ENCODE measurements at places on chromosomes 3 and 15. TPM values are rescaled to one million over a fixed set of nuclear protein-coding genes. Genes with fewer than 3 reads are reported as not detected.
A peak's percentile ranks its signal among the peaks of the same experiment; 100 is the strongest.

AADACL2 gene
- 11.7 TPM for total RNA-seq

DNA sequence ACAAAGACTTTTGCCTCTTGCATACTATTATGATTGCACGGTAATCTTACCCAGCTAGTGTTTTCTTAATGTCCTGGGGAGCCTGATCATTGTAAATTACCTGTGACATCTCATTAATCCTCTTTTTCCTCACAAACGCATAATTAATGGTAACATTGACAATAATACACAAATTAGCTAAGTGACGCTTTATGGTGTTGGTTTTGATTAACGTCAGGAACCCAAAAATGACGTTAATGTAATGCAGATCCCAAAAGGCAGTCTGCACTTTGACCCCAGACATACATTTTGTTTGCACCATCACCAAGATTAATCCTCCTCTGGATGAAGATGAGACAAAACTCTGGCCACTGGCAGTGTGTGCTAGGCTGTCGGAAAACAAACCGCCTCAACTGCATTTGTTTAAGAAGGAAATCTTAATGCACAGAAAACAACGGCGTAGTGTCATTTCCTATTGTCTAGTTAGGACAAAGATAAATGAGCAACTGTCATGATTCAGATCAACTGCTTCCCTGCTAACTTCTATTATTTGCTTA is 83.9 kb upstream of the CDIN1 start:
- H3K4me1 ChIP-seq = peaks cover 41% of the 10 kb centered on the region
- no peak for DNase-seq
- H3K27ac ChIP-seq = no peak overlapping the region
- H3K36me3 ChIP-seq = no peaks in the 10 kb centered on the region

PRR20G gene
- not detected for total RNA-seq

KIF15 gene
- total RNA-seq = 5.7 TPM

DNA sequence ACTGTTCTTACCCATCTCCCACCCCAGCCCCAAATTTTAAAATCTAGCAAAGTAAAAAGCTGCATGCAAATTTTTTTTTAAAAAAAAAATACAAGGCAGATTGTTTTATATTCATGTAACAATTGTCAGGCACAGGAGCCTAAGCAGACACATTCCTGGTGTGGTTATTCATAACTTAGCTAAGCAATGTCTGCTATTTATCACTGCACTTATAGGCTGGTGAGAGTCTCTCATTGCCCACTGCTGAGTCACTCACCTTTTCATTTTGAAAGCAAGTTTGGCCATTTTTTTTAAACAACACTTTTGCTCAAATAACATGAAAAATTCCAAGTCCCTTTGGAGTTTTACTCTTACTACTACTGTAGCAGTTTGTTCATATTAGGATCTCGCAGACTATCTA is 413.9 kb downstream of the RBMS3 start:
- H3K4me3 ChIP-seq = no peak overlapping the region
- peaks cover 3% of the 10 kb centered on the region for H3K27me3 ChIP-seq
- no peak for DNase-seq
- H3K4me1 ChIP-seq = peaks cover 48% of the 10 kb centered on the region
- H3K36me3 ChIP-seq = peaks cover 4% of the 10 kb centered on the region

STRIT1 gene
- total RNA-seq = not detected

GRCh38 chr15:43225201-43225949 is 4.6 kb upstream of the EPB42 start:
- H3K27ac ChIP-seq = no peak overlapping the region
- H3K27me3 ChIP-seq = peaks cover 19% of the 10 kb centered on the region
- no peak overlapping the region for H3K4me3 ChIP-seq
- H3K4me1 ChIP-seq = peaks cover under 1% of the 10 kb centered on the region

DNA sequence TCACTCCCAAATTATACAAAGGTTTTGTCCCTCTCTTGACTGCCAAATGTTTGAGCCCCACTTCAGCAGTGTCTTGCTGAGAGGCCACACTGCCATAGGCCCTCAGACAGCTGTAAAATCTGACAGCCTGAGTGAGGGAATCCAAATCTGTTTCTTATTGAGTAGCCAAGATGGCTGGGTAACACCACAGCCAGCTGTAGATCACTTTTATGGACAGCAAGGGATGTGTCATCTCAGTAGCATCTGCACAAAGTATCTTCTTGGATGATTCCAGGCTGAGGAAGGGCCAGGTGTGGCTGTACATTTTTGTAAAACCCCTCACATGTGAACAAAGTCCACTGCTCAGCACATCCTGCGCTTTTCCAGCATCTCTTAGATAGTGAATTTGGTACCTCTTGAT is 237.0 kb upstream of the LRTM1 start:
- peaks cover 4% of the 10 kb centered on the region for H3K27me3 ChIP-seq
- no peak for DNase-seq
- no peaks in the 10 kb centered on the region for H3K36me3 ChIP-seq
- peaks cover 21% of the 10 kb centered on the region for H3K4me1 ChIP-seq
- H3K27ac ChIP-seq = no peak overlapping the region

- peaks cover 36% of the 10 kb centered on the region for H3K4me1 ChIP-seq
- peaks cover 15% of the 10 kb centered on the region for H3K27me3 ChIP-seq
- H3K36me3 ChIP-seq = peaks cover 6% of the 10 kb centered on the region
- DNase-seq = peak; percentile 94
Observed at GRCh38 chr3:50616770-50617095, 218 bp upstream of the MAPKAPK3 start.

PROS1 gene
- total RNA-seq = 7.8 TPM

GRCh38 chr3:114879059-114880031 is 267.7 kb downstream of the ZBTB20 start:
- DNase-seq = no peak
- no peaks in the 10 kb centered on the region for H3K27me3 ChIP-seq
- no peaks in the 10 kb centered on the region for H3K36me3 ChIP-seq
- H3K27ac ChIP-seq = no peak overlapping the region
- H3K4me1 ChIP-seq = peaks cover 6% of the 10 kb centered on the region

DNA sequence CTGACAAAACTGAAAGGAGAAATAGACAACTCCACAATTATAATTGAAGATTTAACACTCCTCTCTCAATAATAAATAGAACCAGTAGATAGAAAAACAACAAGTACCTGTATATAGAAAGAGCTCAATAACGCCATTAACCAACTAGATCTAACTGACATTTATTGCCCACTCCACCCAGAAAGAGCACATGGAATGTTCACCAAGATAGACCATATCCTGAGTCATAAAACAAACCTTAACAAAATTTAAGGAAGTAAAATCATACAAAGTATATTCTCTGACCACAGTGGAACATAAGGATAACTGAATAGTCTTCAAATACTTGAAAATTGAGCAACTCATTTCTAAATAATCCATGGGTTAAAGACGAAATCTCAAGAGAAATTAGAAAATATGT is 25.1 kb downstream of the KBTBD12 start:
- no peaks in the 10 kb centered on the region for H3K4me1 ChIP-seq
- peaks cover 13% of the 10 kb centered on the region for H3K27me3 ChIP-seq
- no peaks in the 10 kb centered on the region for H3K36me3 ChIP-seq
- no peak for DNase-seq
- no peak overlapping the region for H3K4me3 ChIP-seq

TOP2B gene
- 198 TPM for total RNA-seq

DNA sequence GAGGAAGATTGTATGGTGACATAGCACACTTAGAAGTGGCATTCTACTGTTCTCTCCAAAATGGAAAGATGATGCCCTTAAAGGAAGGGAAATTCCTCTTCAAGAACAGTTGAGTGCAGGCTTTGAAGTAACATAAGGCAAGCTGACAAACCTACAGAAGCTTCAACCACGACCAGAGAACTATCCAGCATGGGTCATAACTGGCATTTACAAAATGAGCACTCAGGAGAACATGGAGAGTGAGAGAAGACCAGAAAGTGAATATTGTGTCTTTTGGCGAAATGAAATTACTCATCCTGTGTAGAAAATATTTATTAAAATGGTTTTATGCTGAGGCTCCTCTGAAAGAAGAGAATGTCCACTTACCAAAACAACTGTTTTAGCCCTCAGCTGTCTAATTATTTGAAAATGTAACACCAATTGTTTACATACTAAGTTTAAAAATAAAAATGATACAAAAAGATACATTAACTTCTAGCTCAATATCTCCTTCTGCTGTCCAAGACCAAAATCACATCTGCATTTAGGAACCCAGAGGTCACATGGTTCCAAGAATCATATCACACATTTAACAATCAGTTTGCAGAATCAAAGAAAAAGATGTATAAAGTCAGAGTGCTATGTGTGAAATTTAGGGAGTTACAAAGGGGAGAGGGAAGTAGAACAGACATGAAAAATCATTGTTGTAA is 216.9 kb downstream of the ATP8B4 start:
- peak overlapping the region; percentile 61 for H3K27ac ChIP-seq
- no peak overlapping the region for H3K4me3 ChIP-seq
- no peak for DNase-seq

TMEM266 gene
- total RNA-seq = 2.8 TPM

- no peak for DNase-seq
- H3K36me3 ChIP-seq = peaks cover 10% of the 10 kb centered on the region
- H3K27ac ChIP-seq = no peak overlapping the region
- no peaks in the 10 kb centered on the region for H3K27me3 ChIP-seq
- H3K4me3 ChIP-seq = no peak overlapping the region
Observed at GRCh38 chr15:64222573-64223366, 59.9 kb upstream of the PPIB start.

DNA sequence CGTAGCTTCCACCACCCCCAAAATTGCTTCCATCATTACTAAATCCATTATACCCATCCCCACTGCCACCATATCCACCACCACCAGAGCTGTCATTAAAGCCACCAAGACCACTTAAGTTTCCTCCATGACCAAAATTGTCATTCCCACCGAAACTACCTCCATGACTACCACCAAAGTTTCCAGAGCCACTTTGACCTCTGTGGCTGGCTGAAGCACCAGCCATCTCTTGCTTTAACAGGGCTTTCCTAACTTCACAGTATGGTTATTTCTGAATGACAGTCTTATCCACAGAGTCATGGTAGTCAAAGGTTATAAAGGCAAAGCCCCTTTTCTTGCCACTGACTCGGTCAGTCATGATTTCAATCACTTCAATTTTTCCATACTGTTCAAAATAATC is 24.3 kb upstream of the DENND4A start:
- no peaks in the 10 kb centered on the region for H3K27me3 ChIP-seq
- peaks cover 6% of the 10 kb centered on the region for H3K4me1 ChIP-seq

TGM5 gene
- 0.71 TPM for total RNA-seq

DNA sequence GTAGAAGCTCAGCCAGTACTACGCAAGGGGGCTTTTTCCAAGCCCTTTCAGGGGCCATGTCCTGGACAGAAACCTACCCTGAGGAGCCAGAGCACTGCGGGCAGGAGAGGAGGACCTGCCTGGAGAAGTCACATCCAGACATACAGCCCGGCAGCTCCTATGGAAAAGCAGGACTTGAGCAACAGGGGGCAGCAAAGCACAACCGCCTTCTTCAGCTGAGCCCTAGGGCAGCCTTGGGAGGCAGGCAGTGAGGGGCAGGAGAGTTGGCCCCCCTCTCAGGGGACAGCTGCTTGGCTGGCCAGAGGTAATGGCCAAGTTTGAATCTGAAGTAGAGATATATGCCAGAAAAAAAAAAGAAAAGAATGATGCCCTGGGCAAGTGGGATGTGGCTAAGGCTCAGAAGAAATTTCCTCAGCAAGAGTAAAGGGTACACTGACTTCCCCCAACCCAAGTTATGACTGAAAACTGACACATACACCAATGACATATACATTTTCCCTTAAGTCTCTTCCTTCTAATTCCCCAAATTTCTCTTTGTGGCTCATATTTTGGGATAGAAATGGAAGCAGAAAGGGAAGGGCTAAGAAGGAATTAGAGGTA is 56.9 kb downstream of the CYP19A1 start:
- H3K4me3 ChIP-seq = no peak overlapping the region
- H3K4me1 ChIP-seq = peaks cover 5% of the 10 kb centered on the region

DNA sequence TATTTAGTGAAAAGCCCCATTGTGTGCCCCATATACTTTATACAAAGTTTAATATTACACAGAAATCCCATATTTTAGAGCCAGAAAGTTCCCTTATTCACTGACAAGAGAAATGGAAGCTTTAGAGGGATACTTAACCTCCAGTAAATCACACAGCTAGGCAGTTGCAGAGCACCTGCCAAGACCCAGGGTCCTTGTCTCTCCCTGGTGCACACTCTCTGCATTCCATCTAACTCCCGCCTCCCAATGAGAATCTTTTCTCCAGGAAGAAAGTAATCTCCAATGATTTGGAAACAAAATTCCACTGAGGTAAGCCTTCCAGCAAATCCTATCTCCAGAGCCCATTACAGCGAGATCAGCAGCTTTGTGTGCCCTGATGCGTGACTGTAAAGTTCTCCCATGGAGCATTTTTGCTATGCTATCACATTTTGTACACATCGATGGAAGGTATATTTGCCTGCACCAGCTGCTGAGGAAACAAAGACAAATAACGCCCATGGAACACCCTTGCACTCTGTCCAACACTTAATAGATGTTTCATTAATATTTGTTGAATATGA is 41.4 kb downstream of the ULK4 start:
- H3K27me3 ChIP-seq = no peaks in the 10 kb centered on the region
- H3K4me3 ChIP-seq = peak overlapping the region; percentile 5
- H3K27ac ChIP-seq = peak overlapping the region; percentile 59
- no peaks in the 10 kb centered on the region for H3K4me1 ChIP-seq
- no peak for DNase-seq
- no peaks in the 10 kb centered on the region for H3K36me3 ChIP-seq

DNA sequence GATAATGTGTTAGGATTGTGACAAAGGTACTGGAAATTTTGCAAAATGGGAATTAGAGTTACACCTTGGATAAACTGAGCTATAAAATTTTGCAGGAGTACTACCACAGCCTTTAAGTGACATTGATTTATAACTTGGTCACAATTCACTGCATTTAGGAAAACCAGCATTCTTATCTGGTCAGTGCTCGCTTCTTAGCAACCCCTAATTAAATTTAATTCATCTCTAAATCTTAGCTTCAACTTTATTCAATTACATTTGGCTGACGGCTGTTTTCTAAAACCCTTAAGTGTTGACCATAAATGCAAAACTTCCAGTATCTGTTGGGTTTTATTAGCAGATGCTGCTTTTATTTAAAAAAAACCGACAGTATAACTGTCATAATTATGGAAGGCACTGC is 31.3 kb downstream of the TFRC start:
- peaks cover 35% of the 10 kb centered on the region for H3K36me3 ChIP-seq
- DNase-seq = no peak
- peaks cover 7% of the 10 kb centered on the region for H3K4me1 ChIP-seq

CYP1A2 gene
- not detected for total RNA-seq

MRAS gene
- total RNA-seq = 41.6 TPM

DNA sequence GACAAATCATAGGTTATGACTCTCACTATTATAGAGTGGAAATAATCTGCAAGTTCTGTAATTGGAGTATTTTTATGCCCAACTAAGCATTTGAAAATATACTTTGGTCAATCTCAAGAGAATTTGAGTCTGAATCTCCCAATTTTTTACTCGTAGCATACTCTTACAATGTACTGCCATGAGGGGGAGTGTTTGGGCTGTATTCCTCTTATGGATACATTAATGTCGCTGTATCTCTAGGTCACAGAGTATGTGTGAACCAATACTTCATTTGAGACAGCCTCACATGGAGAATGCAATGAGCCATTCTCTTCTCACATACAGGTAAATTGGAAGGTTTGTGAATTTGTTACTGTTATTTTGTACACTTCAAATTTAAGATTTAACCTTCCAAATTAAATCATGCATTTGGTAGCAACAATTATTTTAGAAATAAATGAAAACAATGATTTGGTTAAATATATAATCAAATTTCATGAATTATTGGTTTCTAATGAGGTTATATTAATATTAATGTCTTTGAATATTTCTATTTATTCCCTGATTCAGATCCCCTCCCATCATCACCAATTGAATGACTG is 5.5 kb upstream of the CD200 start:
- no peak overlapping the region for H3K27ac ChIP-seq
- no peaks in the 10 kb centered on the region for H3K4me1 ChIP-seq
- no peak for DNase-seq
- no peak overlapping the region for H3K4me3 ChIP-seq
- no peaks in the 10 kb centered on the region for H3K27me3 ChIP-seq

- no peaks in the 10 kb centered on the region for H3K27me3 ChIP-seq
- H3K27ac ChIP-seq = no peak overlapping the region
- H3K36me3 ChIP-seq = no peaks in the 10 kb centered on the region
Observed at GRCh38 chr3:24052446-24052845, 107.4 kb downstream of the NR1D2 start.

All from type B pancreatic cell (in vitro differentiated cells).